ENCODE measurements at places on chromosomes 12 and 14.

- DNase-seq = no peak
These were observed 109.3 kb downstream of the ITPR2 start for GRCh38 chr12:26723379-26724308.

DNA sequence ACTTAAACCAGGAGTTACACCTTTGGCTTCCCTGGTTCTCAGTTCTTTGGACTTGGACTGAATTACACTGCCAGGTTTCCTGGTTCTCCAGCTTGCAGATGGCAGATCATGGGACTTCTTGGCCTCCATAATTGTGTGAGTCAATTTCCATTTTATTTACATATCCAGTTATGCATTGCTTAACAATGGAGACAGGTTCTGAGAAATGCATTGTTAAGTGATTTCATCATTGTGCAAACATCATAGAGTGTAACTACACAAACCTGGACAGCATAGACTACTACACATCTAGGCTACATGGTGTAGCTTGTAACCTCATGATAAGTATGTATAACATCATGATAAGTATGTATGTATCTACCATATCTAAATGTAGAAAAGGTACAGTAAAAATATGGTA, 276.1 kb upstream of the BTG1 start:
- no peak for DNase-seq

GRCh38 chr12:113500782-113501311, 29.2 kb upstream of the LHX5 start:
- DNase-seq = no peak

DNA sequence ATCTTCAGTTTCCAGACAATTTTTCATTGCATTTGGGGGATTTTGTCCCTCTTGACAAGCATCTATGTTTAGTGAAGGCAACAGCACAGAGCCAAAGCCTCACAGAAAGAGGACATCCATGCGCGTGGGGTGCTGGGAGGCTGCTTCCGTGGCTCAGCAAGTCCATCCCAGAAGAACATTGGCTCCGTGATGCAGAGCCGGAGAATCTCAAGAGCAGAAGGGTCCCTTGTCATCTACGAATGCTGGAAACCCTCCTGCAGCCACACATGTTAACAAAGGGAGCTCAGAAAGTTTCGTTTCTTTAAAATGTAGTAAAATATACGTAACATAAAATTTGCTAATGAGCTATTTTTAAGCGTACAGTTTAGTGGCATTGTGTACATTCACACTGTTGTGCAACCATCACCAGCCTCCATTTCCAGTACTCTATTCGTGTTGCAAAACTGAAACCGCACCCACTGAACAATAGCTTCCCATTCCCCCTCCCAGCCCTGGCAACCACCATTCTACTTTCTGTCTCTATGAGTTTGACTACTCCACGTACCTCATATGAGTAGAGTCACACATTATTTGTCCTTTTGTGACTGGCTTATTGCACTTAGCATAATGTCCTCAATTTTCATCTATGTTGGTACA, 185.9 kb downstream of the TTC7B start:
- no peak for DNase-seq

- DNase-seq = peak; percentile 69
These were observed 20.6 kb downstream of the CNIH1 start for GRCh38 chr14:54420478-54421142.

GRCh38 chr14:38357557-38357956, 101.7 kb upstream of the CLEC14A start:
- DNase-seq = no peak

- DNase-seq = no peak
These were observed 57.8 kb downstream of the GTF2A1 start for GRCh38 chr14:81162941-81163340.

- DNase-seq = no peak
These were observed 547.3 kb downstream of the BCL11B start for GRCh38 chr14:98724734-98725133.

DNA sequence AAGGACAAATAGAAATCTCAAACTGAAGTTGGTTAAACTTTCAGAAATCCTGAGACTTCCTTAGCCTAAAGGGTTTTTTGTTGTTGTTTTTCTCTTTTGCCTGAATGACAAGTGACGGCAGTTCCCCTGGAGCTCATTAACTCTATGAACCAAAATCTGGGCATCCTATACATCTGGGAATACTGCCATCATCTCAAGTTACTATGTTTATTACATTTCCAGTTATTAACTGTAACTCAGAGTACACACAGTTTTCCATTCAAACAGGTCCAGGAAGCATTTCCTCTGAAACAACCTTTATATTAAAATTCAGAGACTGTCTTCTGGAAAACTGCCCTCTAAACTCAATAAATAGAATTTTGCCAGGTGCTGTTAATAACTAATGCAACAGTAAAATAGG, 55.6 kb upstream of the CDKL1 start:
- DNase-seq = no peak

- DNase-seq = no peak
These were observed 444.0 kb upstream of the FLRT2 start for GRCh38 chr14:85085981-85086380.

- DNase-seq = no peak
These were observed 13.7 kb upstream of the RPS6KL1 start for GRCh38 chr14:74936731-74937130.

DNA sequence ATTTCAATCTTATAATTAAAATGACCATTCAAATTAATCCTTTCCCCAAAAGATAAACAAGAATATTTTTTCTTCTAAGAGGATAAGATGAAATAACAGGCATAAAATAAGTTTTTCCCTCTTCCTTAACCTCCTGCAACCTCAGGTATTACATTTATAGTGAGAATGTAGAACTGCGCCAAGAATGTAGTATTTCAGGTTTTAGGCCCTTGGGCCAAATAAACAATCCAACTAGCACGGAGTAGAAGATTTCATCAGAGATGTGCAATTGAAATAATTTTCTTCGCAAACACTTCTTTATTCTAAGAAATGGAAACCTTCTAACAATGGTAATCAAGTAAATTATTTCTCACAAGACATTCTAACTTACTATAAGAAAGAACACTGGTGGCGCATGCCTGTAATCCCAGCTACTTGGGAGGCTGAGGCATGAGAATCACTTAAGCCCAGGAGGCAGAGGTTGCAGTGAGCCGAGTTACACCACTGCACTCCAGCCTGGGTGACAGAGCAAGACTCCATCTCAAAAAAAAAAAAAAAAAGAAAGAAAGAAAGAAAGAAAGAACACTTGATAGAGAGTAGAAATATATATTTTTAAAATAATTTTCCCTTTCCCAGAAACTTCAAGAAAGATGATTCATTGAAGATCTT, 100.8 kb downstream of the TAOK3 start:
- DNase-seq = no peak

GRCh38 chr14:74414403-74415114, 11.5 kb downstream of the SYNDIG1L start:
- no peak for DNase-seq

- DNase-seq = no peak
These were observed 2.0 kb downstream of the FGF6 start for GRCh38 chr12:4443616-4444015.

- no peak for DNase-seq
These were observed 66.4 kb upstream of the STK38L start for GRCh38 chr12:27177706-27178105.

DNA sequence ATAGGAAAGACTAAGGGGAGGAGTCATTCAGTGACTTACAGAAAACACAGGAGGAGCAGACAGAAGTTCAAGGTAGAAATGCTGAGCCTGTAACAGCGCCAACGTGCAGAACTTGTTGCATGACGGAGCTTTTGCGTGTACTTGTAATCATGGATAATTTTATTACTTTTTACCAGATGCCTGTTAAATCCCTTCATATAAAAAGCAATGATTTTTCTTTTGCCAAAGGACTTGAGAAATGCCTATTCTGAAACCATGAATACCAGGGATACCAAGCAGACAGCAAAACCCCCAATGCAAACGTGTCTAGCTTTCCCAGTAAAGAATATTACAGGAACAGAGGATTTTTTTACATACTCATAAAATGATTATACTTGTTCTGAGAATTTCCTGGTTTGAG, 163.6 kb upstream of the GSC start:
- no peak for DNase-seq

DNA sequence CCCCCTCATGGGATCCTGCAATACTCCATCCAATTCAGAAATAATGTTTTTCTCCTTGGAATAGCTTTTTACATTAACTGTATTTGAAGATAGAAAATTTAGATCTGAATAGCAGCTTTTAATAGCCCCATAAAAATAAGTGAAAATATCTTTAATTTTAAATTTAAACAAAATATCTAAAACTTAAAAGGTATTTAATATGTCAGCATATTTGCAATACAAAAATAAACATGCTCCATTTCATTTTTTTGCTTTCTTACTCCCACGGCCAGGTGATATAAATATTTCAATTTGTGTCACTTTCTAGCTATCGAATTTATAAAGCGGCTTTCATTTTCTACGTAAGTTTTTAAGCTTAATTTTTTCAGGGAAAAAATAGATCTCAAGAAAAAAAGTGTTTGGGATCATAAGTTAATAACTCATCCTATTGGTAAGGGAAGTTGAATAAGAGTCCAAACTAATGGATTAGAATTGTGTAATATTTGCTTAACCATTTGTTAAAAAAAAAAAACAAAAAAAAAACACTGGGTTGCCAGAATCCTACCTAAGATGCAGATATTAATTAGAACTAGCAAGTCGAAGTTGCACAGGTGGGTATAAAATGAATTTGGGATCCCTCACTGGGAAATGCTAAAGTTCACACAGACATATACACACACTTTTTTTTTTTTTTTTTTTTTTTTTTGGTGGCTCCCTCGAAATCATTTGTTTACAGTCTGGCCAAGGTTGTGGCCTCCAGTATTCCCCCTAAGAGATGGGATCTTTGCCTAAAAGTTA, 47.6 kb downstream of the PPP2R5C start:
- DNase-seq = no peak

DNA sequence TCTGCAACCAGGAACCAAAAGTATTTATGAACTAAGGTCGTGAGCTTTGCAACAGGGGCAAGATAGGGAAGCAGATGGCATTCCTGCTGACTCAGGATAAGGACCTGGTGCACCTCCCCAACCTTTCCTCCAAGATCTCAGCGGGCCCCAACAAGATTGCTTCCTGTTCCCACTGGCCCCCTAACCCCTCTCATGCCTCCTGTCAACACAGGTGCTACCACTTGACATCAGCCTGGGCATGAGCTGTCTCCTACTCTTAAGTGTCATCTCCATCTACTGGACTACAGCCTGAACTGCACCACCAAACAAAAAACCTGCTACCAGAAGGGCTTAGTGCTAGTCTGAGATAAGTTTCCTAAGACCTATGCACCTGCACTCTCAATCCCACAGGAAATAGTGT, 32.7 kb downstream of the MED6 start:
- peak; percentile 71 for DNase-seq

GRCh38 chr14:84025106-84026012, 1504.6 kb upstream of the FLRT2 start:
- DNase-seq = no peak

GRCh38 chr12:116861320-116861719, 19.9 kb downstream of the HRK start:
- no peak for DNase-seq

- no peak for DNase-seq
These were observed 198.2 kb downstream of the CHST11 start for GRCh38 chr12:104654665-104655609.

DNA sequence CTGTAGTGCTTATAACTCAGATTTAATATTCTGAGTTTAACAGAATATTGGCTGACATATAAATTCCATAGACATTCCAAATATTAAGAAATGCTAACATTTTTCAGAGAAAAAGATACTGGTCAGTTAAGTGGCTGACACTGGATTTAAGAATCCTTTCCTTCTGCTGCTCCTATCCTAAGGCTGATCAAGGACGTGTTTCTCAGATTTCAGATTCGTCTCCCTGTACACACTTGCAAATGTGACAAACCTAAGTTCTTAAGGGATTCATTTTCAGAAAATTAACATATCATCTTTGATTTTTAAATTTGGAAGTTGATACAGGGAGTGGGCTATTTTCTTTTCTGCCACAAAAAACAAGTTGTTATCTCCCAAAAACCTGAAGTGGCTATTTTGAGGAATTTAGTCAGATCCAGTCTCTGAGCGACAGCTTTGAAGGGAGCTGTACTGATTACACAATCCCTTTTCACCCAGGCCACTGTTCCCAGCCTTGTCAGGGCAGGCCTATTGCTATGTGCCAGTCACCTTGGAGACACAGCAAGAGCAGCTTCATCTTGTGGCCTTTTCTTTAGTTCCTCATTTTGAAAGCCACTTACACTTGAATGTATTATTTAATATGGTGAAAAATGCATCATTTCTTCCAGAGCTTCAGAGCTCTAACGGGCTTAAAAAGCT, 370.6 kb downstream of the KCNH5 start:
- no peak for DNase-seq

- no peak for DNase-seq
These were observed 44.8 kb downstream of the WSCD2 start for GRCh38 chr12:108173892-108174291.

DNA sequence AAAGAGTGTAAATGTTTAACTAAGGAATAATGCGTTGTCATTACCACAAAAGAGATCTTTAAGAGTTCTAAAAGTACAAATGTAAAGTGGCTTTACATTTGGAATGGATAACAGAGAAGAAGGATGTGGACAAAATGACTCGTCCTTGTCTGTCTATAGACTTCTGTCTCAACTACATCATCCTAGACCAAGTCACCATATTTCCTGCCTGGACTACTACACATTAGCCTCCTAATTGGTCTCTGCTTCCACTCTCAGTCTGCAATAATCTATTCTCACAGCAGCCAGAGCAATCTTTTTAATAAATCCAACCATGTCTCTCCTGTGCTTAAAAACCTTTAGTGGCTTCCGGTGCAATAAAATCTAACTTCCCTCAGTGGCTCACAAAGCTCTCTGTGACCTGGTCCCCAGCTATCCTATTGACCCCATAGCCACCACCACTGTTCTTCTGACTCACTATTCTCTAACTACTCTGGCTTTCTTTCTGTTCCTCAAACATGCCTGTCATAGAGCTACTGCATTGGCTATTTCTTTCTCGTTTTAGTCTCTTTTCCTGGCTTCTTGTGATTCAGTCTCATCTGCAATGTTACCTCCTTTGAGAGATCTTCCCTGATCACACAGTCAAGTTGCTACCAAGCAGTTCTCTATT, 91.1 kb downstream of the MYF5 start:
- no peak for DNase-seq

GRCh38 chr14:52268279-52269061, 972 bp downstream of the PTGDR start:
- peak; percentile 60 for DNase-seq

GRCh38 chr12:124545508-124546418, 21.6 kb downstream of the NCOR2 start:
- no peak for DNase-seq

- no peak for DNase-seq
These were observed 209.7 kb upstream of the BMP4 start for GRCh38 chr14:54166049-54166950.

GRCh38 chr12:131365821-131366260, 345.0 kb upstream of the SFSWAP start:
- no peak for DNase-seq
